CD8-positive, alpha-beta T cell (primary cell): ENCODE measurements at places on chromosomes 12 and 14. TPM values are rescaled to one million over a fixed set of nuclear protein-coding genes. Genes with fewer than 3 reads are reported as not detected.

Gene CBLN3
- 1.1 TPM for total RNA-seq

Gene ARHGDIB
- total RNA-seq = 790 TPM

Gene METTL25
- total RNA-seq = 14.5 TPM

Gene RASAL1
- total RNA-seq = 2.8 TPM

Gene REP15
- not detected for total RNA-seq

Gene PLXNC1
- 6.0 TPM for total RNA-seq

Gene SRGAP1
- total RNA-seq = not detected

Gene CIDEB
- 13.4 TPM for total RNA-seq

Gene FRS2
- total RNA-seq = 32.4 TPM

GRCh38 chr12:24905431-24905830 is 43.5 kb downstream of the BCAT1 start:
- no peak for DNase-seq

- peak; percentile 52 for DNase-seq
Observed at GRCh38 chr12:70365648-70366518, at the start of gene KCNMB4. TSS of gene KCNMB4 (plus strand) at chr12:70366290. CDS start at chr12:70366735, 445 bp downstream.

DNA sequence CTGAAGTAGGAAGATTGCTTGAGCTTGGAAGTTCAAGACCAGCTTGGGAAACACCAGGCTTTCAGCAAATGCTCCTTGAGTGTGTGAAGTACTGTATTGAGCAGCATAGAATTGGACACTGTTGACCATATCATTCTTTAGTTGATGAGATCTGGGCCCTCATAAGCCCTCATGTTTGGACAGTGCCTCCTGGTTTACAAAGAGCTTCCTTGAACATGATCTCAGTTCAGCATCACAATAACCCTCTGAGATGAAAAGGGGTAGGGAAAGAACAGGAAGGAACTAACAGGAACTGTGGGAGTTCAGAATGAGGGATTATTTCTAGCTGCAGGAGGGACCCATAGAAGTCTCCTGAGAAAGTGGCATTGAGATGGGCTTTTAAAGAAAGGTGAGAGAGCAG is 153.2 kb downstream of the C12orf75 start:
- no peak for DNase-seq

DNA sequence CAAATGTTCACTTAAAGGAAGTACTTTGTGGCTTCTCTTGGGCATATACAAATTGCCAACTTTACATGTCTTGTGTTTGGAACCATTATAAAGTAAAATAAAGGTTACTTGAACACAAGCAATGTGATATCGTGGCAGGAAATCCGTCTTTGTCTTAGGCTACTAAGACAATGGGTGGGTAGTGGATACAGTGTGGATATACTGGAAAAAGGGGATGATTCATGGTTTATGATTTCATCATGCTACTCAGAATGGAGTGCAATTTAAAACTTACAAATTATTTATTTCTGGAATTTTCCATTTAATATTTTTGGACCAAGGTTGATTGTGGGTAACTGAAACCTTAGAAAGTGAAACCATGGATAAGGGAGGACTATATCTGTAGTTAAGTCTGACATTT is 48.4 kb downstream of the MYRFL start:
- DNase-seq = no peak

DNA sequence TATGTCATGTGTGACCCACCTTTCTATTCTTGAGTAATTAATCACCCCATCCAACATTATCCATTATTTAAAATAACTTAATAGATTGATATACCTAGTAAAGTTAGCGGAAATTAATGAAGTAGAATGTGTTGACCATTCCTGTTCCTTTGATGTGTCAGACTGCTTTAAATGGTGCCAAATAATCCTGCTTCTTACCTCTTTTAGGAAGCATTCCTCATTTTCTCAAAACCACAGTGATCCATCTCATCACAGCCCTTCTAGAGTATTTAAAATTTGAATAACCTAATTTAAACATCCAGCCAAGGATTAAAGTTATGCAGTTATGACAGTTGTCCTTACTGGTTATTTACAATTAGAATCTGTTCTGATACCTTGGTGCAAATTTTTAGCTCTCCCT is 6.9 kb downstream of the MGAT4C start:
- no peak for DNase-seq

GRCh38 chr12:11774821-11775220 is 125.3 kb downstream of the ETV6 start:
- DNase-seq = no peak

- DNase-seq = no peak
Observed at GRCh38 chr14:71907793-71908515, 24.3 kb upstream of the RGS6 start.

DNA sequence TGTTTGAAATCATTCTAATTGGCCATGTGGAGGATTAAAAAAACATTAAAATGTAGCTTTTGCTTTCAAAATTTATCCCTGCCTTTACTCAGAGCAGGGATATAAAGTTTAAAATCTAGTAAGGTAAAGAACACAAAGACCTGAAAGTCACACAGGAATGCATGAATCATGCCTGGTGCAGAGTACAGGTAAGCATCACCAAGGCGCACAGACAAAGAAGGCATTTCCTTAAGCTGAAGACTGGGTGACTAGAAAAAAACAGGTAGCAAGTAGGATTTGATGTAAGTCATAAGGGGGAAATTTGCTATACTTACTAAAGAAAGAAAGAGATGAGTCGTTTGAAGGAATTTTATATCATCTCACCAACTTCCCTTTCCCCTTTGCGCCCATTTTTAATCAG is 405.6 kb downstream of the GXYLT1 start:
- no peak for DNase-seq

GRCh38 chr12:2753536-2753935 is 41.2 kb upstream of the FKBP4 start:
- no peak for DNase-seq

DNA sequence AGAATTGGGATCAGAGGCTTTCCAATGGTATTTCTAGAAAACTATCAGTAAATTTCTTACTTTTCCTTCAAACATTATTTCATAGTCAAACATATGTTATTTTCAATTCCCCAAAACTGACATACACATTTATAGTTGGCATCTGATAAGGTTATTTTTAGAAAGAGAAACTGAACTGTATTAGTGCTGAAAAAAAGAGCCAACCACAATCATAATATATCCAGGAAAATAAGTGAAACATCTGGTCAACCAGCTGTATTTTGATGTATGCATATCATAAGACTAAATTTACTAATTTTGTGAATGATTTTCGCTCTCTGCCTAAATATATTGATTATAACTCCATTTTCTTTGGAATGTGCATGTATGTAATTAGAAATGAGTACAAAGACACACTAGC is 554.2 kb downstream of the FLRT2 start:
- no peak for DNase-seq

GRCh38 chr12:93979189-93979588 is 169.2 kb upstream of the PLXNC1 start:
- DNase-seq = peak; percentile 54

- no peak for DNase-seq
Observed at GRCh38 chr12:54217774-54218241, 29.0 kb upstream of the SMUG1 start.

GRCh38 chr12:132429946-132430643 is 59.9 kb upstream of the FBRSL1 start:
- peak; percentile 42 for DNase-seq

DNA sequence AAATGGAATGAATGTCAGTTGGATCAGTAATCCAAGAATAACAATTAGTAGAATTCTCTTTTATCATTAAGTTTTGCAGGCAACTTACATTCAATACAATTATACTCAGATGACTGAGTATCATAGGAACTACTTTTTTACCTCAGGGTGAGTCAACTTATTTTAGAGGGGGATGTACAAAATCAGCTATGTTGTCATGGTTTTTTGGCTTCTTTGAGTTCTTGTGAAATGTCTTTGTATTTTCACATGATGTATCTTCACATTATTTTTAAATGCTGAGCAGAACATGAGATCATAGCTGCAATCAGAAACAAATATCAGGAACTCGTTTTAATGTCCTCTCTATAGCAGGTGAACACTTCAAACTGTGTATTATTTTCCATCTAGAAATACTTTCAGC is 65.3 kb upstream of the PTPRR start:
- DNase-seq = no peak

GRCh38 chr12:132593938-132594358 is 16.4 kb downstream of the LRCOL1 start:
- DNase-seq = no peak

DNA sequence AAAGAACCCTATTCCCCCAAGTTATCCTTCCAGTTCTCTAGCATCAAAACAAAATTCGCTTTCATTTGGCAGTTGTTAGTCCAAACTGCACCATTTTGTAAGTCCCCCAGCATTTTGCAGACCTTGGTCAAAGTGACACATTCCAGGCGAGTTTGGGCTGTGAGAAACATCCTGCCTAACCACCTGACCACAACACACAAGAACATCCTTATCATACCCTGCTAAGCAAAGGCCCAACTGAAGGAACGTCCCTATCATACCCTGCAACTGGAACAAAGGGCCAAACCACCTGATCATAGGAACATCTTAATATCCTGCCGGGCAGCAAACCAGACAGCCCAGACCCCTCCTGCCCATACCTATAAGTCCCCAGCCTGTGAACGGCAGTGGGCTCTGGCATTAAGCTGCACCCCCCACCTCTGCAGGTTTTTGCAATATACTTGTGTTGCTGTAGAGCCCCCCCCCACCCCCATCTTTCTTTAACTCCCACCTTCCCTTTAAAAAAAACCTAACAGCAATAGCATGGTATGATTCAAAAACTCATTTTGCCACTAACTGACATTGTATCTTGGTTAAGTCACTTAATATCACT is 2.7 kb downstream of the PCNX4 start:
- no peak for DNase-seq

DNA sequence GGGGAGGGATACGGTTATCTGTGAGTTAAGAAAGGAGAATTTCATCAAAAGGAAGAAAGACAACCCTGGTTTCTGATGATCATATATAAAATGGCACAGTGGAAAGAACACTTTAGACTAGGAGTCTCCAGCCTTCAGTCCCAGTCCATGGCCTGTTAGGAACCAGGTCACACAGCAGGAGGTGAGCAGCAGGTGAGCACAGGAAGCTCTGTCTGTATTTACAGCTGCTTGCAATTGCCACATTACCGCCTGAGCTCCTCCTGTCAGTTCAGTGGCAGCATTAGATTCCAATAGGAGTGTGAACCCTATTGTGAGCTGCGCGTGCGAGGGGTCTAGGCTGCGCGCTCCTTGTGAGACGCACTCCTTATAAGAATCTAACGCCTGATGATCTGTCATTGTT is 137.9 kb downstream of the BTG1 start:
- no peak for DNase-seq

- no peak for DNase-seq
Observed at GRCh38 chr14:32074887-32075572, 2.1 kb upstream of the ARHGAP5 start.

DNA sequence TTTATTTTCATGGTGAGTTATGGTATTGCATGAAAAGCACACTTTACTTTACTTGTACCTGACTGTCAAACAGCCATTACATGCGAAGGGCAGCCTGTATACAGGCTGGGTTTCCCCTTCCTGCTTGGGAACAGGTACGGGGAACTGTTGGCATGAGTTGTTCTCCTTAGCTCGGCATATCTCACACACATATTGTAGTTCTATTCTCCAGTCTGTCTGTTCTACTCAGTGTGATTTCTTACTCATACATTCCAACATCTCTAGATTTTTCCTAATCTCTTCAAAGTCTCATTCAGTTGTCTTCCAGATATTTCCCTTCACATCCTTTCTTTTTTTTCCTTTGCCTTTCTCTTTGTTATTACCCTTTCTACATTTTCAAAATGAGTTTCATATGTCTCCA is 83.9 kb downstream of the HMGA2 start:
- no peak for DNase-seq
